Cerebellar nuclear complex (tissue), 1 donor: ENCODE measurements at places on chromosomes 4 and X.

DNA sequence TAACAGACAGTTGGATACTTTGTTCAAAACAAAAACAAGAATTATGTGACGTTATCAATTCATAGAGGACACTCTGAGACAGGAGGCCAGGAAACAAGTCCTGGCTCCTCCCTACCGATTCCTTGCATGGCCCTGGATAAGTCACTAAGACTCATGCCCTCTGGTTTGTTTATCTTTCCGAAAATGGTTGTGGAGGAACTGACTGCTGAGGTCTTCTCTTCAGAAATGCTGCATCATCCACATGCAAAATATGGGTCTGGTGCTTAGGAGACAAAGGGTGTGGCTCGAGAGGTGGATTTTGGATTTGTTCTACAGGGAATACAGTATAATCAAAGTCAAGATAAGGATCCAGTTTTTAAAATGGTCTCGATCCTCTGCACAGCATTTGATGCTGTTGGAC lies 130.9 kb downstream of the RELL1 start:
- no peak for DNase-seq

GRCh38 chrX:120304256-120304655 lies 7.0 kb downstream of the TMEM255A start:
- DNase-seq, result no peak

- no peak for DNase-seq
Observed at GRCh38 chr4:97185233-97185632, 958.0 kb downstream of the STPG2 start.

DNA sequence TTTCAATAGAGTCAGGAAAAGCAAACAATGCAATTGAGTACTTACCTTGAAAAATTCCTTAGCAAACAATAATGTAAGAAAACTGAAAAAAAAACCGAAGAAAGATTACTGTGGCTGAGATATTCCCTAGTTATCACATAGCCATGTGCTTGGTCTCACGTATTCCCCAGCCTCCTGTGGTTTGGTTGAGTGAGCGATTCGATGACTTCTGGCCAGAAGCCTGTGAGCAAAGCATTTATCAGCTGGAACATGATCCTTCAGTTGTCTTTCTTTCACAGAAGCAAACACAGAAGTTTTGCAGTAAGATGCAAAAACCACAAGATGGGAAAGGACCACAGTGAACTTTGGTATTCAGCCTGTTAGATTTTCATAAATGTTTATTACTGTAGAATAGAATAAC lies 1754.3 kb upstream of the AGA start:
- DNase-seq, result no peak

GRCh38 chr4:107931775-107932321 lies 499 bp downstream of the CYP2U1 start:
- DNase-seq, result no peak

DNA sequence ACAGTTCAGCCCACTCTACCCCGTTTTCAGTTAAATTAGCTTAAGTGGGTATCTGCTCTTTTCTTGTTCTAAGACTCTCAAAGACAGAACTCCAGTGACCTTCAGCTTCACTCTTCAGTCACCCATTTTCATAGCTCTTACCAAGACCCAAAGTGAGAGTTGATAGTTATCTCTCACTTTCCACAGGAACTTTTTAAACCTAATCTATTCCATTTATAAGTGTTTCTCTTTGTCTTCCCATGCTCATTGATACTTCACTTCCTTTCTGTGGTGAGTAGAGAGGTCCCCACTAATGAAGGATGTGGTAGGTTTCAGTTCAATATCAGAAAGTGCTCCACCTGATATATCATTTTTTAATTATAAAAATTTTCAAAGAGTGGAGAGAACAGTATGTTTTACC lies 33.4 kb downstream of the COX18 start:
- no peak for DNase-seq

GRCh38 chrX:37060999-37061398 lies 52.8 kb downstream of the FAM47C start:
- DNase-seq, result no peak

DNA sequence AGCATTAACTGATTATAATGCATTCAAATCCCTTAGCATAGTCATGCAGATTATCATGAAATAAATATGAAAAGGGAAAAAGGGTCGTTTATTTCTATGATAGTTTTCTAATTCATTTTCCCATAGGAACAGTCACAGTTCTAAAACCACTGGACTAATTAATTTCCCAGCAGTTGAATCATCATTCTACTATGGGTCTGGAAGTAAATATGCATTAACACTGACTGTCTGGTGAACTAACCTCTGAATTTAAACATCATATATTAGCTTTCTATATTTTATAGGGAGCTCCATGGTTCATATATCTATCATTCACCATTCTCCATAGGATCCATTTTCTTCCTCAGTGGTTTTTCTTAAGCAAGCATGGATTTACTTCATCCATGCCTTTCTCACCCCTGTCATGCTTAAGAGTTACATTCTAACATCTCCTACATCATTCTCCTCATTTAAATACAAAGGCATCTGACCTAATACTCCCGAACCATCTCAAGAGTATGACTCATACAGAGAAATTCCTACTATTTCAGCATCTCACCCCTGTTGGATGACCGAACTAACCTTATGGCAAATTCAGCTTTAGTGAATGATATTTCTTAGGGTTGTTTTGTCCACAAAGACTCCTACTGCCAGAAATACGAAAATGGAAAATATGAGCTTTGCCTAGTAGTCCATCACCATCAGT lies 198.7 kb upstream of the ADAMTS3 start:
- DNase-seq, result no peak

- DNase-seq, result no peak
Observed at GRCh38 chr4:138181287-138181686, 60.9 kb downstream of the SLC7A11 start.

GRCh38 chr4:176788248-176788647 lies 4.5 kb downstream of the VEGFC start:
- no peak for DNase-seq

GRCh38 chrX:25020905-25021449 lies 5.2 kb upstream of the ARX start:
- DNase-seq, result no peak

DNA sequence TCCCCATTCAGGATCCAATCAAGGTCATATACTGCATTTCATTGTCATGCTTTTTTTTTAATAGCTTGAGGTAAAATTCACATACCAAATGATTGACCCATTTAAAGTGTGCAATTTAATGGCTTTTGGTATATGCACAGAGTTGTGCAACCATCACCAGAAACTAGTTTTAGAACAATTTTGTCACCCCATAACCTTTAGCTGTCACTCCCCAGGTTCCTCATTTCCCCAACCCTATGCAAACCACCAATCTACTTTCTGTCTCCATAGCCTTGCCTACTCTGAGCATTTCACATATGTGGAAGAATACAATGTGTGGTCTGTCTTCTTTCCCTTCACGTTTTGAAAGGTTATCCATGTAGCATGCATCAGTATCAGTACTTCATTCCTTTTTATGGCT lies 1.4 kb upstream of the SMAD1 start:
- no peak for DNase-seq

DNA sequence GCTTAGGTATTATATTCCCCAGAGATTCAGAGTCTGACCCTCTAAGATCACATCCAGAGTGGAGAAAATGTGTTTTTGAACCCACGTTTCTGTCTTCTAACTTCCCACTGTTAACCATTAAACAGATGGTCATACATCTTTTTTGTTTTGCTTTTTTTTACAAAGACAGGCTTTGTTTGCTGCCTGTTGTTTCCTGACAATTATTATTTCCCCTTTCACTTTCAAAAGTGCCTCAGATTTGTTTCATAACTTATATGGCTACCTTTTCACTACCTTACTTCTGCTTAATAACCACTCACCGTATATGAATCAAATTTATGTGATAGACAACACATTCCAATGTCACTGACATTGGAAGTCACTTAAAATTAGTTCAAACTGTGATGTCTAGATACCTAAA lies 142.2 kb downstream of the HS3ST1 start:
- no peak for DNase-seq

- no peak for DNase-seq
Observed at GRCh38 chr4:37872310-37872988, 18.4 kb upstream of the TBC1D1 start.

GRCh38 chrX:56219700-56220099 lies 12.5 kb upstream of the KLF8 start:
- no peak for DNase-seq

DNA sequence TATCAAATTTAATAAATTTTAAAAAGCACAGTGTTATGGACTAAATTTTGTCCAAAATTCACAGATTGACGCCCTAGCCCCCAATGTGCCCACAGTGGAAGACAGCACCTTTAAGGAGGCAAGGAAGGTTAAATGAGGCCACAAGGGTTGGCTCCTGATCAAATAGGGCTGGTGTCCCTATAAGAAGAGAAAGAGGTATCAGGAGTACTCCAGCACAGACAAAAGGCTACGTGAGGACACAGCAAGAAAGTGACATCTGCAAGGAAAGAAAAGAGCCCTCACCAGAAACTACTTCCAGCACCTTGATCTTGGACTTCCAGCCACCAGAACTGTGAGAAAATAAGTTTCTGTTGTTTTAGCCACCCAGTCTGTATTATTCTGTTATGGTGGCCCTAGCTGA lies 48.8 kb downstream of the FAM13A start:
- DNase-seq, result no peak

DNA sequence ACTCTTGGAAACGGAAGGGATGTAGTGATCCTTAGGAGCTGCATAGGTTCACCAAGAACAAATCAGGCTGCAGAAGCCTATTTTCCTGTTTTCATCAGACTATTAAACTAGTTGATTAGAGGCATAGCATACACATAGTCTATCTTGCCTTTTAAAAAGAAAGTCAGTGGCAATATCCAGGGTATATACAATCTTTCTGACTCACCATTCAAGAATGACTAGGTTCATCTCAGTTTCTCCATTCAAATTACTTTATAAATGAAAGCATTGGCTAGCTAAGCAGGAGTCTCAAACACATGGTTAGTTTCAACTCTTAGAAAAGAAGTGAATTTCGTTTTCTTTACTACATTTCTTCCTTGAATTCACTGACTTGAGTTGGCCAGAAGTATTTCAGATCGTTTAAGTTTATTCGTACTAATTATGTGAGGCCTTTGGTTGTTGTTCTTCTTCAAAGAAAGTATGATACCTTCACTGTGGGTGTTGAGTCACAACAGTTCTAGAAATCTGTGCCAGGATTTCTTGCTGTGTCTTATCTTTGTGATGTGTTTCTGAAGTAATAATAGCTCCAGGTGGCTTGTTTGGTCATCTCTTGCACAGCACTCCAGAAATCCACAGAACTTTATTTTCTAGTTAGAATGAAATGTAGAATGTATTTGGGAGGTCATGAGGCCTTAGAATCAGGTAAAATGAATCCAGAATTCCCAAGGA lies 88.2 kb downstream of the AWAT2 start:
- DNase-seq, result no peak

DNA sequence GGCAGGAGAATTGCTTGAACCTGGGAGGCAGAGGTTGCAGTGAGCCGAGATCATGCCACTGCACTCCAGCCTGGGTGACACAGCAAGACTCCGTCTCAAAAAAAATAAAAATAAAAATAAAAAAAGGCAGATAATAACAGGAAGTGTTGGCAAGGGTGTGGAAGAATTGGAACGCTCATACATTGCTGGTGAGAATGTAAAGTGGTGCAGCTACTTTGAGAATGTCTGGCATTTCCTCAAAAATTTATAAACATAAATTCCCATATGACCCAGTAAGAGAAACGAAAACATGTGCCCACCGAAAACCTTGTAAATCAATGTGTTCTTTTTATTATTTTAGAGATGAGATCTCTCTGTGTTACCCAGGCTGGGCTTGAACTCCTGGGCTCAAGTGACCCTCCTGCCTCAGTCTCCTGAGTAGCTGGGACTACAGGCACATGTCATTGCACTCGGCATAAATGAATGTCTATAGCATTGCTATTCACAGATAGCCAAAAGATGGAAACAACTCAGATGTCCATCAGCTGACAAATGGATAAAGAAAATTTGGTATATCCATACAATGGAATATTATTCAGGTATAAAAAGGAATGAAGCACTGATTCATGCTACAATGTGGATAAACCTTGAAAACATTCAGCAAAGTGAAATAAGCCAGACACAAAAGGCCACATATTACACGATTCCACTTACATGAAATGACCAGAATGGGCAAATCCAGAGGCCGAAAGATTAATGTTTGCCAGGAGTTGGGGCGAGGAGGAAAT lies 63.7 kb upstream of the PLAC1 start:
- DNase-seq, result no peak

GRCh38 chr4:66640233-66640990 lies 904.9 kb downstream of the CENPC start:
- DNase-seq, result no peak

- no peak for DNase-seq
Observed at GRCh38 chrX:146278381-146278780, 460.8 kb downstream of the SLITRK2 start.

- no peak for DNase-seq
Observed at GRCh38 chr4:176874721-176875445, 82.2 kb upstream of the VEGFC start.

DNA sequence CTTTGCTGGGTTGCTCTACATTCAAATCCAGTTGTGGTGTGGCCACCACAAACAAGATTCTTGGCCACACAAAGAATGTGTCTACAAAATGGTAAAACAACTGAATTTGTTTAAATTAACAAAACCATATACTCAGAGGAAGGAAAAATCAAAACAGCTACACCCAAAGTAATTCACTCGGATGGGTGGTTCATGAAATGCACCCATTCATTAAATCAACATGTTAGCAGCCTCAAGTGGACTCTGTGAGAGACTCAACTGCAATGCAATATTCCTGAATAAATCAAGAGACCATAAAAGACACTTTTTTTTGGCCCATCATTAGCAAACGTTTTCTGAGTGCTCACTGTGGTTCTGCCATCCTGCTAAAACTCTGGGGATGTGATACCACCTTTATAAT lies 11.2 kb upstream of the AMELX start:
- no peak for DNase-seq

- DNase-seq, result no peak
Observed at GRCh38 chrX:129115104-129115503, 408.2 kb downstream of the SMARCA1 start.

GRCh38 chr4:150070464-150071170 lies 7.6 kb upstream of the DCLK2 start:
- DNase-seq, result no peak

GRCh38 chrX:115560978-115561604 lies at the start of gene PLS3:
Gene PLS3, plus strand, starts transcription at chrX:115561174. Its CDS starts 49,077 bp downstream, at chrX:115610251.
- DNase-seq, result no peak

DNA sequence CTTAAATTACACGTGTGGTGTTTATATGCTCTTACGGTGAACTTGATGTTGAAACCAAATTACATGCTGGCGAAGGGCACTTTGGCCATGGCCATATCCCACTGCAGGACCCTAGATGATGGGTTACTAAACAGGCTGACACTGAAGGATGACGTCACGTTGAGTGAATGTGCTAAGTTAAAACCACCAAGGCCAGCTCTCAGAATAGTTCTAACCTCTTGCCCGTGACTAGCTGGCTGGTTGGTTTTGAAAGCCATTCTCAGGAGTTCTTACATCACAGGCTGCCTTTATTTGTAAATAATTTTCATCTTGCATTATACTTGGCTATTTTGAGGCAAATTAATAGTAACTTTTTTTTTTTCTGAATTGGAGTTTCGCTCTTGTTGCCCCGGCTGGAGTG lies 41.3 kb upstream of the PHEX start:
- no peak for DNase-seq

DNA sequence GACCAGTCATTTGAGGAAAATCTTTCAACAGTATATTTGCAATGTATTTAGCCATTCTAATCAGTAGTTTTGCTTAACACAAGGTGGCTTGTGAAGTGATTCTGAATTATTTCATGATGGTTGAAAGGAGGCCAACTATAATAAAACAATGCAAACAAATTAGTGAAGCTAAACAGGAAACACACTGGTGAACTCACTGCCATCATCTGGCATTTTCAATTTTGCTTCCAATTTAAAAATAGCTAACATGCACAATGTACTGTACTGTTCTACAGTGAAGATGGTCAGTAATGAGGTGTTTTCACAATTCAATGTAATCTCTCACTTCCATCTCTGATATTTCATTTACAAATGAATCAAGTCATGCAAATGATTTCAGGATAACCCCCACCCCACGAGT lies 31.1 kb downstream of the PGRMC2 start:
- DNase-seq, result no peak
